Cardiac septum (tissue), 1 donor: ENCODE measurements at places on chromosomes 12 and 14. TPM values are rescaled to one million over a fixed set of nuclear protein-coding genes. Genes with fewer than 3 reads are reported as not detected.

GRCh38 chr12:510071-510825 lies 50.5 kb downstream of the B4GALNT3 start:
- DNase-seq = peak; percentile 64

The PIGH gene
- total RNA-seq = 10.6 TPM

The RGS6 gene
- 22.4 TPM for total RNA-seq

The PTPRO gene
- total RNA-seq = 1.2 TPM

The CD163L1 gene
- total RNA-seq = 3.1 TPM

GRCh38 chr12:20364501-20364900 lies 3.8 kb upstream of the PDE3A start:
- DNase-seq = no peak

The SRGAP1 gene
- 5.9 TPM for total RNA-seq
